ENCODE measurements at places on chromosomes 3 and 15.

DNA sequence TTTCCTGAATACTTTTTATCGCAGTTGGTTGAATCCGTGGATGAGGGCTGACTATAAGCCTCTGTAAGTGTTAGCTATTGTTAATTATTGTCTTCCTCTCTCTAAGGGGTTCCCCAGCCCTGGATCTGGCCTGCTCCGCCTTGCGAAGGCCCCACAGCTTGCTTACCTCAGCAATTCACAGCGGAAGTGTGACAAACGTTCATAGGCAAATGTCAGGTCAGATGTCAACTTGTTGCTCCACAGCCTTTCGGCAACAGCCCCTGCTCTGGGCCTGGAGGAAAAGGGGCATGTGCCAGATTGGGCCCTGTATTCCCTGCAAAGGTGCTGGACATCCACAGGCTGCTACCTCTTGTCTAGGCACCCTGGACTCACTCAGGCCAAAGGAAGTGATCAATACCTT lies 25.3 kb upstream of the CELF6 start:
- DNase-seq, result no peak

GRCh38 chr15:46861796-46862195 lies 855.5 kb upstream of the SEMA6D start:
- DNase-seq, result no peak

DNA sequence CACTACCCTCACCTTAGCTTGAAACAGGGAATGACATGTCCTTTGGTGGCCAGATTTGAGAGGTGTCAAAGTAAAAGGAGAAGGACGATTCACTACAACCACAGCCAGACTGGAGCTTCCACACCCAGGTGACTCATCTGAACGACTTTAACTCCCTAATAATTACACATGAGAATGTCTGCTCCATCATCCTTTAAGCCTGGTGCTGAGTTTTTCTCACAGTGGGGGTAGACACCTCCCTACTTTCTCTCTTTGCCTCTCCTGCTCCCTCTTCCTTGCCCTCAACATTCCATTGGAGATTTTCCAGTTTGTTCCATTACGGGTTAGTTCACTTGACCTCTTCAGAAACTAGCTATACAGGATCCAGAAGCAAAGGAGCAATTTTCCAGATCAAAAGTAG lies 154.3 kb upstream of the BHLHE40 start:
- DNase-seq, result no peak

DNA sequence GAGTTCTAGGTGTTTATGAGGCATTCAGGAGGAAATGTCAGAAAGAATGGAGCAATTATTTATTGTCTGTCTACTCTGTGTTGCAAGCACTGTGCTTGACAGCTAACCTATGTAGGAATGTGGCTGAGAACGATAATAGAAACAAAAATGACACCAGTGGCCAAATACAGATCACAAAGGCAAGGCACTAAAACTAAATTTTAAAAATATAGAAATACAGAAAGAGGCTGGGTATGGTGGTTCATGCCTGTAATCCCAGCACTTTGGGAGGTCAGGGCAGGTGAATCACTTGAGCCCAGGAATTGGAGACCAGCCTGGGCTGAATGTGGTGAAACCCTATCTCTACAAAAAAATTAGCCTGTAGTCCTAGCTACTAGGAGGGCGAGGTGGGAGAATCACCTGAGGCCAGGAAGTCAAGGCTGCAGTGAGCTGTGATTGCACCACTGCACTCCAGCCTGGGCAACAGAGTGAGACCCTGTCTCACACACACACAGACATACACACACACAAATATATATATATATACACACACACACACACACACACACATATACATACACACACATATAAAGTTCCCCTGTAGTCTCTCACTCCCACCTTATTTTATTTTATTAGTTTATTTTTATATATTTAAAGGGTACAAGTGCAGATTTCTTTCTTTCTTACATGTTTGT lies 6.0 kb downstream of the PRKCI start:
- no peak for DNase-seq

- no peak for DNase-seq
These were observed 35.0 kb downstream of the BTLA start for GRCh38 chr3:112464264-112464663.

DNA sequence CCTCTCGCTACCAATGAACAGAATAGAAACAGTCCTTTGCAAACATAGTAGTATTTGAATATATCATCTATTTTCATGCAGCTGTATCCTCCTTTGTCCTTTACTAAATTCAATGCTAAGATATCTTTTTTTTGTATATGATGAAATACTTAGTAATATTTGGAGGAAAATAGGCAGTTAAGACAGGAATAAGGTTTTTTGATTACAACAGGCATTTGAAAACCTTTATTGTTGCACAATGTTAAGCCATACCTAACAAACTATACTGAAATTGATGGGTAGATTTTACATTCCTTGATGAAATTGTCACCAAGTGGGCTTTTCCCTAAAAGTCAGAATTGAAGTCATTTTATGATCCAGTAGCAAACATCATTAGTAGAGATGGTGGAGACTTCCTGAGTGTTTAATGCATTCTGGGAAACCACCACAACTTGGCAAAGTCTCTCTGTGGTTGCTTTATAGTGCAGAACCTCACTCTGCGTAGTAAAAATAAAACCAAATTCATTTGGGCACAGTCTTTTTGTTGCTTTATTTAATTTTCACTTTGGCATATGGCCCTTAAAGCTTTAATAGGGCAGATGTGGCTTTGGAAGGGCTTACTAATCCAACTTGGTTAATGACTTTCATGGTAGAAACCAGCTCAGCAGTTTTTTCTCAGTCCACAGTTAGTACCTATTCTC lies 216.0 kb downstream of the DIPK2A start:
- no peak for DNase-seq

- DNase-seq, result no peak
These were observed 734.2 kb upstream of the ALCAM start for GRCh38 chr3:104632521-104632920.

DNA sequence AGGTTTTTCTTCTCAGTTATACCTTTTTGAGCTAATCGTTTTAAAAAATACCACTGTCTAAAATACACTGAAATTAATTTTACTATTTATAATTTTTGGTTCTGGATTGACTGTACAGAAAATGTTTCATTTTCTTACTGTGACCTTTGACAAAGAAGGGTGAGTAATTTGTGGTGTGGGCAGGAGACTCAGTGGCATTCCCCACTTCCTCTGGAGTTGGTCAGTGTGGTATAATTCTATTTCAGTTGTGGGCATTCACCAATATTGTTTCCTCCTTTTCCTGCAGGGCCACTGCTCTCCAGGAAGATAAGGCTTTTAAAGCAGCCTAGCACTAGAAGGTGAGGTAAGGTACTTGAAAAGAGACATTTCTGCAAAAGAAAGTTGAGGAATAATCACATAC lies 6.5 kb downstream of the DAG1 start:
- no peak for DNase-seq

DNA sequence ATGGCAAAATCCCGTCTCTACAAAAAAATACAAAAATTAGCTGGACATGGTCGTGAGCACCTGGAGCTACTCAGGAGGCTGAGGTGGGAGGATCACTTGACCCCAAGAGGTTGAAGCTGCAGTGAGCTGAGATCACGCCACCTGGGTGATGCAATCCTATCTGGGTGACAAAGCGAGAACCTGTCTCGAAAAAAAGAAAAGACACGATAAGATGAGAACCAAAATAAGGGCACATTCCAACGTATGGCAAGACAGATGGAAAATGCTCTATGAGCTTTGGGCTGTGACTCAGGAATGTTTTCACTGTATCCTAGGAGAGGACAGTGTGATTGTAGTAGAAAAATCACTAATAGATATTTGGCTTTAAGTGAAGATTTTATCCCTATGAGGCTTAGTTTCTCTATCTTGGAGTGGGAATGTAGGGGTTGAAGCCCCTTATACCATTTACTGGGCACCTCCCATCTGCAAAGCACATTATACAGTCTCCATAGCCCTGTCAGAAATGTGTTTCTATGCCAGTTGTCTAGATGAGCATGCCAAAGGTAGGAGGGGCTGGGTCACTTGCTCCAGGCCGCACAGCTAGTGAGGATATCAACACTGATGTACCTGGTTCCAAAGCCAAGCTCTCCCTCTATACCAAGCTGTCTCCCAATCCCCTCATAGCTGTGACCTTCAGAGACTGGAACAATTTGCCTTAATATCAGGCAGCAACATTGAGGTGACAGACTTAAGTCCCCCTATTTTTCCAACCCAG lies 53.6 kb upstream of the NR2E3 start:
- no peak for DNase-seq

- DNase-seq, result no peak
These were observed 47.7 kb downstream of the CMTM6 start for GRCh38 chr3:32454731-32455608.

DNA sequence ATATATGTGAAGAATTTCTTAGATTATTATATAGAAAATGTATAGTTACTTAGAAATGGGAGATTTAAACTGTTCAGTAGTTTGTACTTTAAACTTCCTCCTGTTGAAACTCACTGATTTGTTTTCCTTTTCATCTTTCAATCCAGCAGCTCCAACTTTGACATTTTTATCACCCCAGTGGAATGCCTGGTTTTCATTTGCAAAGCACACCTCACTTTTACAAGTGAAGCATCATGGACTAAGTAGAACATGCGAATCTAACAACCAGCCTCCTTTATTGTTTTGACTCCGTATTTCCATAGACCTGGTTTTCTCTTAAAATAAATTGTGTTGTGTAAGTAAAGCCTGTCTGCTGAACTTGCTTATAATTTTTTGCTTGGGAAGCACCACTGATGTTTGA lies 97.8 kb upstream of the ROBO2 start:
- no peak for DNase-seq

DNA sequence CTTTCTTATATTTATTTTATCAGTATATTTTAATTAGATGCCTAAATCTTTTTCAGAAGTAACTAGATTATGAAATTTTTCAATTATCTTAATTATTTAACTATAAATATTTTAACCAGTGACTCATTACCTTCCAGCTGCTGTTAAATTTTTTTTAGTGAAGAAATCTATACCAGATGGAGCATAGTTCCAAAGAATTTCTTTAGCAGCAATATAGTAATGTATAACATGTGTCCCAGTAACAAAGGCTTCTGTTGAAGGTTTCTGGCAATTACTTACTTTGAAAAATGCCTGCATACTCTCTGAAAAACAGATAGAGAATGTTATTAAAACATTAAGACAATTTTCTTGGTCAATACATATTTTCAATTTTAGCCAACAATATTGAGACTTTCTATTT lies 45.1 kb upstream of the CP start:
- no peak for DNase-seq

GRCh38 chr15:33460166-33460805 lies 149.5 kb downstream of the RYR3 start:
- no peak for DNase-seq

- no peak for DNase-seq
These were observed 31.9 kb downstream of the UBE2E1 start for GRCh38 chr3:23837691-23838090.

- no peak for DNase-seq
These were observed 178.6 kb upstream of the SMAD3 start for GRCh38 chr15:66886686-66887273.

DNA sequence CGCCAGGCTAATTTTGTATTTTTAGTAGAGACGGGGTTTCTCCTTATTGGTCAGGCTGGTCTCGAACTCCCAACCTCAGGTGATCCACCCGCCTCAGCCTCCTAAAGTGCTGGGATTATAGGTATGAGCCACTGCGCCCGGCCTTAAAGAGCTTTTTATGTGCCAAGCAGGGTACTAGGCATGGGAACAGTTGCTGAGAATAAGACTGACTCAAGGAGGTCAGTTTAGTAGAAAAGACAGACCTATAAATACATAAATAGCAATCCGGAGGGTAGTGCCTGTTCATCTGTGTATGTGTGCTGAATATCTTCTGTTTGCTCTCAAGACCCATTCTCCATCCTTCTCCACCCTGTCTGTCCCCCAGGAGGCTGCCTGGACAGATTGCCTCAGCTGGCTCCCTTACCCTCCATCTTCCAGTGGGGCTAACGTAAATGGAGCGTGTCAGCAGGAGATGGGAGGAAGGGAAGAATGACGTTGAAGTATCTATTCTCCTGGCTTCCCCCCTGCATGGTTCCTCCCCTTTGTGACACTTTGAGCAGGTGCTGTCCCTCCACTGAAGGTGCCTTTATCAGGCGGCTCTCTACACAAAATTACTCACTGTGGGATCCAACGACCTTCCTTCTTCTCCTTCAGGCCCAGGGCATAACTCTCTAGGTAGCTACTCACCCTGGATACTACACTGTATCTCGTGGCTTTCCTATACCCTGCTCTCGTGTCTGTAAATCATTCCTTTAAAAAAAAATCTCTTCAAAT lies 31.1 kb downstream of the FBXO40 start:
- no peak for DNase-seq

- DNase-seq, result no peak
These were observed 44.8 kb downstream of the STRIT1 start for GRCh38 chr3:155248531-155249187.

GRCh38 chr3:183534249-183534648 lies 21.3 kb downstream of the KLHL6 start:
- no peak for DNase-seq

DNA sequence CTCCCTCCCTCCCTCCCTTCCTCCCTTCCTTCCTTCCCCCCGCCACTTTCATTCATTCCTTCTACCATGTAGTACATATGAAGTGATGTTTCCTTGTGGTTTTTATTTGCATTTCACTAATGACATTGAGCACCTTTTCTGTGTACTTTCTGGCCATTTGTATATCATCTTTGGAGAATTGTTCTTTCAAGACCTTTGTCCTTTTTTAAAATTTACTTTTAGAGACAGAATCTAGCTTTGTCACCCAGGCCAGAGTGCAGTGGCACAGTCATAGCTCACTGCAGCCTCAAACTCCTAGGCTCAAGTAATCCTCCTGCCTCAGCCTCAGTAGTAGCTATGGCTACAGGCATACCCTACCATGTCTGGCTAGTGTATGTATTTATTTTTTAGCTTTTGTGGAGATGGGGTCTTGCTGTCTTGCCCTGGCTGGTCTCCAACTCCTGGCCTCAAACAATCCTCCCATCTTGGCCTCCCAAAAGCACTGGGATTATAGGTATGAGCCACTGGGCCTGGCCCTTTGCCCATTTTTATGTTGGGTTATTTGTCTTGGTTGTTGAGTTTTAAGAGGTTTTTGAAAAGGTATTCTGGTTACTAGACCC lies 42.0 kb upstream of the CTDSPL2 start:
- no peak for DNase-seq

DNA sequence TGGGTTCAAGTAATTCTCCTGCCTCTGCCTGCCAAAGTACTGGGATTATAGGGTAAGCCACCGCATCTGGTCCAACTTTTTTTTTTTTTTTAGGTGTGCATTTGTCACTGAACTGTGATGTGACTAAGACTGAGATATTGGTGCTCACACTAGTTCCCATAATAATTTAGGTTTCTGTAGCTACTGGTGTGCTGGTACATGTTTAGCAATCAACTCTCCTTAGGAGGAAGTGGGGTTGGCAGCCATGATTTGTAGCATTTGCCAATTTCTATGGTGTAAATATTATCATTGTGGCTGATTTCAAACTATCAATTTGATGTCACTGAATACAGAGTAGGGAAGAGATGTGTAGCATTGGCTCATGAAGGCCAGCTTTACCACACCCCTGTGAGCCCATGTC lies 372.7 kb downstream of the EDEM1 start:
- DNase-seq, result no peak

- no peak for DNase-seq
These were observed 21.3 kb upstream of the KPNA4 start for GRCh38 chr3:160586679-160587078.

GRCh38 chr3:67609709-67610108 lies 44.7 kb downstream of the SUCLG2 start:
- no peak for DNase-seq

- DNase-seq, result no peak
These were observed 30.7 kb upstream of the ANPEP start for GRCh38 chr15:89845305-89845893.

All from hippocampal formation (tissue), 2 donors.